ENCODE measurements at places on chromosomes 1 and 21. TPM values are rescaled to one million over a fixed set of nuclear protein-coding genes. Genes with fewer than 3 reads are reported as not detected.

GRCh38 chr1:4460651-4461050, 193.8 kb upstream of the AJAP1 start:
- no peaks in the 10 kb centered on the region for H3K27me3 ChIP-seq
- DNase-seq, result no peak
- H3K4me1 ChIP-seq, result no peaks in the 10 kb centered on the region
- H3K27ac ChIP-seq, result no peak overlapping the region
- no peaks in the 10 kb centered on the region for H3K36me3 ChIP-seq
- H3K4me3 ChIP-seq, result no peak overlapping the region

DNA sequence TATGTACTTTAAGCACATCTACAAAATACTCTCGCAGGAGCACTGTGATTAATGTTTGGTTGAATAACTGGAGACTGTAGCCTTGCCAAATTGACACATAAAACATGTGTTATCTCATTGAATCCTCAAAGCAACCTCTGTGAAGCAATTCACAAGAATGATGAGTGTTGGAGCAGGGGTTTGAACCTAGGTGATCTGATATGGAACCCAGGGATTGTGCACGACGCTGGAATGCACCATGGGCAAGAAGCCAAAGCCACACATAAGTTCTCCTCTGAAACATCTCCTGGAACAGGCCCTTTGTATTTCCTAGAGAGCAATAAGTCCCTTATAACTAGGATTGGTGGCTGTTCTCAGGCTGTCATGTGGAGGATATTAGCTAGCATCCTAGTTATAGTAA, 124.6 kb upstream of the IVNS1ABP start:
- no peak for DNase-seq
- no peak overlapping the region for H3K4me3 ChIP-seq
- H3K27me3 ChIP-seq, result no peaks in the 10 kb centered on the region
- peaks cover 4% of the 10 kb centered on the region for H3K4me1 ChIP-seq
- no peak overlapping the region for H3K27ac ChIP-seq

DNA sequence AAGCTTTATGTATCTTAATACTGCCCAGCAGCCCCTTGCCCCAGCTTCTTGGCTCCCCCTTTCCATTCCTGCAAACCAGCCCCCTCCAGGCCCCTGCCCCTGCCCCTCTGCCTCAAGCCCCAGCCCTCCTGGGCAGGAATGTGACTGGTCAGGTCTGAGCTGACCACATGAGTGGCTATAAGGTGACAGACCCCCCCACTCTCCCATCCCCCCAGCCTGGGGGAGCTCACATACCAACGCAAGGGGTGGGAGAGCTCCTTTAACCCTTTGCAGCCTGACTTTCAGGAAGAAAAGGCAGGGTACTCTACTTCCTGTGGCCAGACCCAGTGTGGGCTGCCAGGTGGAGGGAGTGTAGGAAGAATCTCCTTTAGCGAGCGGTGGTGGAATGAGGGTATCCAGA, 33.2 kb downstream of the AHDC1 start:
- DNase-seq, result no peak
- H3K4me1 ChIP-seq, result peaks cover 59% of the 10 kb centered on the region
- no peak overlapping the region for H3K27ac ChIP-seq

DNA sequence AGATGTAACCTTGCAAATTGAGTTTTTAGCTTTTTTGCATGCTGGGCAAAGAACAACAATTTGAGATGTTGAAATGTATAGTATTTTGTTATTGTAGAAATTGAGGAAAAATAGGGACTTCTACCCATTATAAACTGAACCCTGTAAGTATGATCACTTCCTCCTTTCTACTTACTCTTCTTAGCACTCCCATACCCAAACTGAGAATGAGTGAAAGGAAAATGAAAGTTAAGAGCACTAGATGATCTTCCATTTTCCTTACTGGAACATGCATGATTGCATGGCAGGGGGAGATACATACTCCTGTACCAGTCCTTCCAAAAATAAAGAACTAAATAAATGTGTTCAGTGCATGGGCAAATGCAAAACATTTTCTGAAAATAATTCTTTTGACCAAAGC, 107.4 kb upstream of the KIAA1614 start:
- no peaks in the 10 kb centered on the region for H3K36me3 ChIP-seq
- H3K27ac ChIP-seq, result no peak overlapping the region
- no peak for DNase-seq

Gene DIO1
- total RNA-seq, result 1.2 TPM

Gene CDA
- total RNA-seq, result 2.2 TPM

Gene OR2T11
- total RNA-seq, result not detected

Gene CRNN
- total RNA-seq, result not detected
